ENCODE measurements at places on chromosomes 4 and X.

DNA sequence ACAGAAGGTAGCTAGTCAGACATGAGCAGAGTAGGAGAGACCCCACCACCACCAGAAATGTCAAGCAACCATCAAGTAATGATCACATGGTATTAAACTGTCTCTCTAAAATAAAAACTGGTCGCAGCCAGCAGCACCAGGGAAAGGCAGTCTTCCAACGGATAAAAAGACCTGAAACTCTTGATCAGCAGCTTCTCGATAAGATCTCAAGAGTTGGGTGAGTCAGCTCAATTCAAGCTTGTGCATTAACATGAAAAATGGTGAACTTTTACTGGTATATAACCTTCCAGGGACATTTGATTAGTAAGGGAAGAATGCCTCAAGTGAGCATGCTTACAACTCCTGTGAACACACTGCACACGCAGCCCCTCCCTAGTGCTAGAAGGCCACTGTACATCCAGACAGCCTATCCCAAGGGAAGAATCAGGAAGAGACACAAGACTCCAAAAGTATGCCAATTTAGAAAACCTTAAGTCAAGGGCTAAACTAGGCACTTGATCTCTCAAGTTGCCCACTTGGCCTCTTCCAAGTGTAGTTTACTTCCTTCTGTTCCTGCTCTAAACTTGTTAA, 270.0 kb upstream of the GNPDA2 start:
- no peak for DNase-seq

DNA sequence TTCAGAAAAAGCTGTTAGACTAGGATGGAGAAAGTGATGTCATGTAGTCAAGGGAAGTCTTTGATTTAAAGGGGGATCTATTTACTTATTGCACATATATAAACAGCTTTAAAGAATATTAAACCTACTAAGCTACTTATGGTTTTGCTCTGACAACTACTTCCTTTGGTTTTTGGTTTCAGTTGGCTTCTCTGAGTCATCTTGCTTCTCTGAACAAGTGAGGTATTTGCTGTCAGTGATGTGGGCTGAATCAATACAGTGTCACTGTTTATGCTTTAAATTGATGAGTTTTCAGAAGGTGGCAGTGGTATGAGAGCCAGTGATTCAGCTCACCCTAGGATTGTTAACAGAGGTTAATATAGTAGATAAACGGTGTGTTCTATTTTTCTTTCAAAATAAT, 75.1 kb downstream of the CEP44 start:
- DNase-seq, result peak; percentile 84

DNA sequence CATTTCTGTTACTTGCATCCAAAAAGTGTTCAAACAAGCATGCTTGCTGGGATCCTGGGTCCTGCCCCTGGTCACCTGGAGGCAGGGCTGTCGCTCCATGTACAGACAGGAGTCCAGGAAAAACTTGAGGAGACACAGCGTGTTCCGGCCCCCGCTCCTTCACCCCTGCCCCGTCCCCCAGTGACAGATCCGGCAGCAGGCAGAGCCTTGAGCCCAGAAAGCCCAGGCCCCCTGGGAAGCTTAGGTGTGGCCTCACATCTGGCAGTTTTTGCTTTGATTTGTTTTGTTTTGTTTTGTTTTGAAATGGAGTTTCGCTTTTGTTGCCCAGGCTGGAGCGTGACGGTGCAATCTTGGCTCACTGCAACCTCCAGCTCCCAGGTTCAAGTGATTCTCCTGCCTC, 67.0 kb downstream of the TRMT44 start:
- no peak for DNase-seq

- DNase-seq, result no peak
Observed at GRCh38 chr4:136706942-136707341, 825.4 kb downstream of the PCDH18 start.

GRCh38 chrX:109199726-109200125, 282.2 kb downstream of the GUCY2F start:
- DNase-seq, result peak; percentile 17

DNA sequence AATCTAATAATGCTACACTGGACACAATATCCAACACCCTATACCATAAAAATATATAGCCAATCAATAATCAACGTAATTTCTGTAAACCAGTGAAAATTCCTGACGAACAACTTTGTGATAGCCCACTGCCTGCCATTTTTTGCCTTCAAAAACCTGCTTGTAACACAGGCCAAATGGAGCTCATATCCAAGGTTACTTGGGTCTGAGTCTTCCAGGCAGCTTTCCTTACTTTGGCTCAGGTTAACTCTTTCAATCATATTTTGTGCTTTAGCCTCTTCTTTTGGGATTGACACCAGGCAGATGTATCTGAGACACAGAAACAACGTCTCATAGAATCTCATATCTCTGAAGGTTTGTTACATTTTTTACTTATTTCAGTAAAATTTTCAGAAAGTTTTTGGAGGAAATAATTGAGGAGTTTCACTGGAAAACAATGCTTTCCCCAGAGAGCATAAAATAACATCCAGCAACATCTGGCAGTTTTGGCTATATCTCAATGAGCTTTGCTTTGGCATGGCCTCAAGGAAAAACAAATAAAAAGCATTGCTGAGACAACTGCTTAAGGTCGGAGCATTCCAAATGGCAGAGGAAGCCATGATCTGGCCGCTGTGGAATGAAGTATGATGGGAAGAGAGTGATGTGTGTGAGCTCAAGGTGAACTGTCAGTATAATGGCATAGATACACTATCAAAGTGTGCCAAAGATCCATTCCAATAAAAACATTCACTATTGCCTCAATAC, 162.9 kb upstream of the SPIN4 start:
- DNase-seq, result peak; percentile 68

- DNase-seq, result peak; percentile 95
Observed at GRCh38 chr4:38857354-38858096, 908 bp upstream of the TLR6 start.

DNA sequence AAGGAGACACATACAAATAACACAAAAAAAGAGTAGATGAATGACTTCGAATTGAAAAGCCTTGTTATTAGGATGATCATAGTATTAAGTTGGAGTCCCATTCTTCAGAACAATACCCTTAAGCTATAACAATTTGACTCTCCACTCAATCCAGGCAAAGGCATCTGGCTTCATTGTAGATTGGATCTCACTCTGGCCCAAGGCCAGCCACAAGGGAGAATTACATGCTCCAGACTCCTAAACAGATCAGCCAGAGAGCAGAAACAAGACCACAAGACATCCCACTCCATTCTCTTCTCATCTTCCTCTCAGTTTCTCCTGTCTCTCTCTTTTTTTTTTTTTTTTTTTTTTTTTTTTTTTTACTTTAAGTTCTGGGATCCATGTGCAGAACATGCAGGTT, 213.9 kb downstream of the DHX15 start:
- DNase-seq, result no peak

DNA sequence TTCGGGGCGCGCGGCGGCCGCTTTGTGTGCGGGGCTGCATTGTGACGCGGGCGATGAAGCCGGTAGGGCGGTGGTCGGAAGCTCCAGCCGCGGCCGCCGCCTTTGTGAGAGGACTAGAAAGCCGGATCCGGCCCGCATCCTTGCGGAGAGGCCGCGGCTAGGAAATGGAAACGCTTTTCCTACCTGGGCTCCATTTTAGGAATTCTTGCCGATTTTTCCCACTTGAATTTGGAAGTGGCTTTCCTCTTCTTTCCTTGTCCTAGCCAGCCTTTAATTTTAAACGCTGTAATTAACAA, 708 bp downstream of the TMSB4X start:
- DNase-seq, result no peak

GRCh38 chrX:124518885-124519284, 172.5 kb downstream of the SH2D1A start:
- peak; percentile 47 for DNase-seq

- DNase-seq, result peak; percentile 75
Observed at GRCh38 chr4:110840221-110840654, 217.4 kb upstream of the PITX2 start.

DNA sequence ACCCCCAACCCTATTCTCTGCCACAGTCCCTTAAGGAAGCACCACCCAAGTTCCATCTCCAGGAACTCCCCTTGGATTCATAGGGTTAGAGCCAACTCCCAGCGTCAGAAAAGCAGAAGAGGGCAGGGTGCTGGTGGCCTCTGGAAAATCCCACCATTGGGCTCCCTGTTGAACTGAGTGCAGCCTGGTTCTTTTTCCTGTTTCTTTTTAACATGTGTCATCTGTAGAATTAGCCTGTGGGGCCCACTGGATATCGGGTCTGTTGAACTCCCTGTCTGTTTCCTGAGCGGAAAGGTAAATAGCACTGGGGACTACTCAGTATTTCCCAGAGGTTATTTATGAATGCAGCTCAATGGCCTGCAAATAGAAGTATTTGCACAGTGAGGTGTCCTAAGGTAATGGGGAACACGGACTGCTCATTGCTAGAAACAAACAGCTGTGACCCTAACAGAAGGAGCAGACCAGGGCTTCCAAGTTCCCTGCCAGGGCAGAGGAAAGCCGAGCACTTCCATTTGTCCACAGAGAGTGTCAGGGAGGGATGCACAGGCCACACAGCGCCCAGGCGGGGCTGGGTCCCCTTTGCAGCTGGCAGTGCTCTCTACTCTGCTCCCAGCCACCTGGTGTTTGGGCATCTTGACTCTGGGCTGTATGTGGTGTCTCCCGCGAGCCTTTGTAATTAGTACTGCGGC, 102.6 kb downstream of the FHDC1 start:
- DNase-seq, result no peak

DNA sequence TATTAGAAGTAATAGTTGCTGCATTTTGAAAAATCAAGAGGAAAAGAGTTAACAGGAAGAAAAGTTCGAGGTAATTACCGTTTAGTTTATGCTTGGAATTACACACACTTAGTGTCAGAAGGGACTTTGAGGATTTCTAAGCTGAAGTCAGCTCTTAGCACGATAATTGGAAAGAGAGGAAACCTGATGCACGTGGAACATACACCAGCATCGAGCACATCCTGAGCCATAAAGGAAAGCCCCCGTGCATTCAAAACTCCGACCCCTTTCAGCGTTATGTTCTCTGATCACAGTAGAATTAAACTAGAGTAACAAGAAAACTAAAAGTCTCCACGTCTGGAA, 400 bp upstream of the PAQR3 start:
- DNase-seq, result peak; percentile 18

- DNase-seq, result no peak
Observed at GRCh38 chr4:158861281-158861680, 92.5 kb downstream of the FNIP2 start.

DNA sequence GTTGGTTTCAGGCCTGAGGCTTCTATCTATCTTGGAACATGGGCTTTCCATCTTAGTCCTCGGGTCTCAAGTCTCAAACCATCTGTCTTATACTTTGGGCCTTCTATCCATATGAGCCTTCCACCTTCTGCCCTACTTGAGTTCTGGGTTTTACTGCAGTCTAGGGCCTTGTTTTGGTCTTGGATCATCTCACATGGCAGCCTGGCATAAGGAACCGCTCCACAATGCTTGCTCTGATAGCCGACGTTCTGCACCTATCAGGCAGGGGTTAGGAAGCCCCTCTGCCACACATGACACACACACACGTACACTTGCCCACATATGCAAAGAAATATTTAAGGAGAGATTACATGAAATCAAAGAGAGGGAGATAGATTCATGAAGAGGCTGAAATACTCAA, 264.0 kb downstream of the CHIC1 start:
- DNase-seq, result no peak

DNA sequence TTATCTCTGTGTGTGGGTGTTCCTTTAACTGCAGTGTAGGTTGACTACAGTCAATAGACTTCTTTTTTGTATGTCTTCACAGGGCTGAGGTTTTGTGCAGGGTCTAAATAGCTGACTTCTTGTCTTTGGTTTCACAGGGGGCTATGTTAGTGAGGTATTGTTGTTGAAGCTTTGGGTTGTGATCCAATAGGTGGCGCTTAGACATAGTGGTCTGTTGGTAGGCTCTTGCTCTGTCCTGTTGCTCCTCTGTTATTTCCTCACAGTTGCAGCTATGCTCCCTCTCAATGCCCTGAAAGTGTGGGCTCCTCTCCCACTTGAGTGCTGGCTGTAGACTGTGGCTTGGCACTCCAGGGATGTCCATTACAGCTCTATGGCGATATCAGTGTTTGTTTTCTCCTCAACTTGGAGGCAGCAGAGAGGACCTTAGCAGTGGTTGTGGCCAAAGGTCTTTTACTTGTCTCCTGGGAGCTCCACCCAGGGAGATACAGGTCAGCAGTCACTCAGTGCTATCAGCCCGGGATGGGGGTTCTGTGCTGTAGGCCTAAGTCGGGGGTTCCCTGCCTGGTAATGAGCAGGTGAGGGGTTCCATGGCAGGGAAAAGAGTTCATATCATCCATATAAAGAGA, 14.0 kb downstream of the POF1B start:
- no peak for DNase-seq

DNA sequence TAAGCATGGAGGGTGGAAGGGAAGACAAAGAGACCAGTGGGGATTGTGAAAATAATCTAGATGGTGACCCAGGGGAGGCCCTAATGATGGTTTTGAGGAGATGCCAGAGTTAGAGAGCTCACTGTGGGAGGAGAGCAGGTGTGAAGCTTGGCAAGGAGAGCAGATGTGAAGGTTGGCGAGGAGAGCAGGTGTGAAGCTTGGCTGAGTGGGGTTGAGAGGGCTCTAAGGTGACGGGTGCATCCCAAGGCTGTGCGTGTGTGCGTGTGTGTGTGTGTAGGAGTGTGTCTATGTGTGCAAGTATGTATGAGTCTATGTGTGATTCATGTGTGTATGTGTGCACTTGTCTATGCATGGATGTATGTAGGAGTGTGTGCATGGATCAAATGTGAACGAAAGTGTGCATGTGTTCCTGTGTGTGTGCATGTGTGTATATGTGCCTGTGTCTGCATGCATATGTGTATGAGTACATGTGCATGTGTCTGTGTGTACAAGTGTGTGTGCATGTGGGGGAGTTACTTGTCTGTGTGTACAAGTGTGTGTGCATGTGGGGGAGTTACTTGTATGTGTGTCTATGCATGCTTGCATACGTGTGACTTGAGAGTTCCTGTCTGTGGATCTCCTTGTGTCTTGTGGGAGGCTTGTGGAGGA, 72.0 kb downstream of the EVC start:
- DNase-seq, result no peak

DNA sequence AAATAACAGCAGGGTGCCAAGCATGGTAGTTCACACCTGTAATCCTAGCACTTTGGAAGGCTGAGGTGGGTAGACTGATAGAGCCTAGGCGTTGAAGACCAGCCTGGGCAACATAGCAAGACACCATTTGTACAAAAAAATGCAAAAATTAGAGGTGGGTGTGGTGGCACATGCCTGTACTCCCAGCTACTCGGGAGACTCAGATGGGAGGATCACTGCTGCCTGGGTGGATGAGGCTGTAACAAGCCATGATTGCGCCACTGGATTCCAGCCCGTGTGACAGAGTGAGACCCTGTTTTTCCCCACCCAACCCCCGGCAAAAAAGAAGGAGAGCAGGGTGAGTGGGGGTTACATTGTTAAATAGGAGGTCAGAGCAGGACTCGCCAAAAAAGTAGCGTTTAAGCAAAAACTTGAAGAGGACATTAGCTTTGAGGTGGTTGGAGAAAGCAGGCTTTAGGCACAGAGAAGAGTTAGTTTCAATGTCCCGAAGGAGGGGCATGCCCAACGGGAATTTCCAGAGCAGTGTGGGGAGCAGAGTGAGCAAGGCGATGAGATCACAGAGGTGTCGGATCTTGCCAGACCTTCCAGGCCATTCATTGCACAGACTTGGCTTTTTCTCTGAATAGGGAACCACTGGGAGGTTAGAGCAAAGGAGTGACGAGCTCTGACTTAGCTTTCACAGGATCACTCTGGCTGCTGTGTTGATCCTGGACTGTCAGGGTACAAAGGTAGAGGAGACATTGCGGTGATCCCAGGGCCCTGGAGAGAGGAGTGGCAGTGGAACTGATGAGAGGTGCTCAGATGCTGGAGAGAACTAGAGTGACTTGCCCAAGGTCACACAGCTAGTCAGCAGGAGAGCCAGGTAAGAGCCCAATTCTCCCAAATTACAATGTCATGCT, 70.6 kb downstream of the TRAPPC11 start:
- peak; percentile 22 for DNase-seq

- no peak for DNase-seq
Observed at GRCh38 chrX:134691453-134691852, 33.2 kb upstream of the PLAC1 start.
